ENCODE measurements at places on chromosomes 1 and 21.

- DNase-seq, result no peak
Measured at GRCh38 chr21:44527156-44527982, 12.6 kb downstream of the KRTAP10-1 start.

DNA sequence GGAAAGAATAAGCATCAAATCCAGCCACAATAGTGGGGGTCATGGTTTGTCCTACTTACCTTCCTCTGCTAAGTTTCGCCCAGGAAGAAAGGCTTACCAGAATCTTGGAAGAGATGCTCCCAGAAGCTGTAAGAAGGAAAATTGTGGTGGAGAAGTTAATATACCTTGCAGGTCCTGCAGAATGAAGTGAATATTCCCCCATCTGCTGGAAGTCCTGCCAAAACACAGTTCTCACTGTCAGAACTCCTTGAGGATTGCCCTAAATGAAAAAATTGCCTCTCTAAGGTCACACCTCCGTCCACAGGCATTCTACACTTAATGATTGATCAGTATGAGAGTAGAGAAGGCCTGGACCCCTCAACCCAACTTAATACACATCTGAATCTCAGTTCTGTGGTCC is 78.4 kb upstream of the RGS21 start:
- DNase-seq, result no peak

- peak; percentile 100 for DNase-seq
Measured at GRCh38 chr1:85607126-85607920, 26.8 kb downstream of the CCN1 start.

GRCh38 chr1:51157395-51157794 is 55.4 kb downstream of the C1orf185 start:
- no peak for DNase-seq

DNA sequence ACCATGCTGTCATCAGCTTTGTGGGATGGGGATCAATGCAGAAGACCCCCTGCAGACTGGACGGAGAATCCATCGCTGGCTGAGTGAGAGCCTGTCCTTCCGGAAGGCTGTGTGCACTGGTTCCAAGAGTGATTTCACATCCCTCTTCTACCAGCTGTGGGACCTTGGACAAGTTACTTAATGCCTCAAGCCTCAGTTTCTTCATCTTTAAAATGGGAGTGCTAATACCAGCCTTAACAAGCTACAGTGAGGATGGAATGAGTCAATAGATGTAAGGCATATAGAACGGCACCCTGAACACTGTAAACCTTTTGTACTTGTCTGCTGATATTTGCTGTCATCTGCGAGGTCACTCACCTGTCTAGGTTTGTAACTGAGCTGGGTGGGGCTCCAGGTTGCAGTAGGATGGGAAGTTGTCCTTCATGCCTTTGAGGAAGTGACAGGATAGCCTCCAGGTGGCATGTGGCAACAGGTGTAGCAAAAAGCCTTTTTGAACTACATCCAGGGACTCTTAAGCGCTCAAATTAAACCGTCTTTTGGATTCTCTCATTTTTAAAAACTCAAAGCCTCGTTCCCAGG is 27.5 kb downstream of the TMEM51 start:
- DNase-seq, result no peak

GRCh38 chr1:111422546-111423391 is 4.8 kb downstream of the OVGP1 start:
- DNase-seq, result peak; percentile 41

DNA sequence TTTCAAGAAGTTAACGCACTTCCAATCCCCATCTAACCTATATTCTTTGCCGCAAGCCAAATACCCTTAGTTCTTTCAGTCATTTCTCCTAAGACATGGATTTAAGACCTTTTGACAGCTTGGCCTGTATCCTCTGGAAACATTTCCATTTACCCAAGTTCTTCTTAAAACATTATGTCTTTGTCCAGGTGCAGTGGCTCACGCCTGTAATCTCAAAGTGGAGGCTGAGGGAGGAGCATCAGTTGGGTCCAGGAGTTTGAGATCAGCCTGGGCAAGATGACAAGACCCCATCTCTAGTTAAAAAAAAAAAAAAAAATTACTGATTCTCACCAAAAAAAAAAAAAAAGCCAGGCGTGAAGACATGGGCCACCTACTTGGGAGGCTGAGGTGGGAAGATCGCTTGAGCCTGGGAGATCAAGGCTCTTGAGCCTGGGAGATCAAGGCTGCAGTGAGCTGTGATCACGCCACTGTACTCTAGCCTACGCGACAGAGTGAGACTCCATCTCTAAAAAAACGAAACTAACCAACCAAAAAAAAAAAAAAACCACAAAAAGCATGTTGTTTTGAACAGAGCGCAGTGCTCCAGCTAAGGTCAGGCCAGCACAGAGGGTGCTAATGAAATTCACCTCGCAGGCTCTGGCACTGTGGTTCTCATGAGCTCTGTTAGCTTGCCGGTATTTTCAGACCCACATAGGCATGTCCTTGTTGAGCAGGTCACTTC is 36.0 kb downstream of the NUAK2 start:
- DNase-seq, result peak; percentile 57

- peak; percentile 37 for DNase-seq
Measured at GRCh38 chr21:31354604-31355443, 10.8 kb upstream of the TIAM1 start.

Data from EH (cell line).